Pulmonary artery endothelial cell (primary cell): ENCODE measurements at places on chromosomes 2 and 18. TPM values are rescaled to one million over a fixed set of nuclear protein-coding genes. Genes with fewer than 3 reads are reported as not detected.

- DNase-seq = no peak
Measured at GRCh38 chr2:71595569-71595968, 142.2 kb downstream of the DYSF start.

GRCh38 chr18:1505856-1506255 lies 601.2 kb downstream of the ADCYAP1 start:
- no peak for DNase-seq

GRCh38 chr2:222479859-222480258 lies 55.5 kb downstream of the SGPP2 start:
- no peak for DNase-seq

The OR6B2 gene
- not detected in 2 replicates for total RNA-seq

The GRB14 gene
- 3.9 and 4.3 TPM in 2 replicates for total RNA-seq

The RUFY4 gene
- not detected in 2 replicates for total RNA-seq

The TNFRSF11A gene
- 3.3 and 3.5 TPM in 2 replicates for total RNA-seq
